Spleen (tissue), 13 donors: ENCODE measurements at places on chromosomes 13 and 19. TPM values are rescaled to one million over a fixed set of nuclear protein-coding genes. Genes with fewer than 3 reads are reported as not detected.

DNA sequence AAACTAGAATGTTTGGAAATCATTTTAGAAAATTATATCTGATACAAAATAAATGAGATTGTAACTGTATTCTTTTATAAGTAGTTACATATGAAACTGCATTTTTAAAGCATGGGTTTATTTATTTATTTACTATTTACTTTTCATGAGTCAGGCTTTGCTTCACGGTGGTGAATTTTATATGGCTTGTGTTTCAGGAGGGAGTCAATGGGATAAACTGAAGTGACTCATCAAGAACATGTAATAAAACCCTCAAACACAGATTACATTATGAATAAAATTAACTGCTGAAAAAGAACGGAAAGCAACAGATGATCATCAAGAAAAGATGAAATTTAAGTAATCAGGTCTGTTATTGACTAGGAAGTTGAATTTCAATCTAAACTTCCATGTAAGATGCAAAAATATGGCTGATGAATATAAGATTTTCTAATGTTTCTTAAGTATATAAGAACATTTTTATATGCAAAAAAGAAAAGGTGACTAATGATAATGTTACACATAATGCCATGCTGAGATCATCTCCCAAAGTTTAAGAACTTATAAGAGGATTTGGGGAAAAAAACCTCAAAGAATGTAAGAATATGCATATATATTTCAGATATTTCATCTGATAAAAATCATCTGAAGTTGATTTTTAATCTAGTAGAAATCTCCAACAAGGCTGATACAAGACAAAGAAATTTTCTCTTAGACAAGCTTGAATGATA is 383.6 kb downstream of the SLITRK1 start:
- no peak for DNase-seq
- H3K4me3 ChIP-seq: no peak overlapping the region
- no peak overlapping the region for H3K27ac ChIP-seq
- H3K36me3 ChIP-seq: no peaks in the 10 kb centered on the region
- H3K27me3 ChIP-seq: no peaks in the 10 kb centered on the region

The CILP2 gene
- not detected for total RNA-seq

The FSD1 gene
- total RNA-seq: 2.0 TPM

The NCR1 gene
- total RNA-seq: 9.6 TPM

GRCh38 chr13:80894917-80895316 is 554.0 kb upstream of the SPRY2 start:
- H3K27me3 ChIP-seq: no peaks in the 10 kb centered on the region
- H3K4me3 ChIP-seq: no peak overlapping the region
- no peak for DNase-seq
- H3K36me3 ChIP-seq: no peaks in the 10 kb centered on the region
- no peaks in the 10 kb centered on the region for H3K4me1 ChIP-seq

- H3K36me3 ChIP-seq: no peaks in the 10 kb centered on the region
- no peak overlapping the region for H3K4me3 ChIP-seq
- no peaks in the 10 kb centered on the region for H3K4me1 ChIP-seq
- no peaks in the 10 kb centered on the region for H3K27me3 ChIP-seq
Measured at GRCh38 chr13:31310786-31311185, 111.0 kb downstream of the B3GLCT start.

GRCh38 chr19:16303755-16304154 is 20.9 kb upstream of the KLF2 start:
- no peak overlapping the region for H3K4me3 ChIP-seq
- H3K27ac ChIP-seq: no peak overlapping the region
- H3K36me3 ChIP-seq: no peaks in the 10 kb centered on the region
- no peaks in the 10 kb centered on the region for H3K4me1 ChIP-seq

DNA sequence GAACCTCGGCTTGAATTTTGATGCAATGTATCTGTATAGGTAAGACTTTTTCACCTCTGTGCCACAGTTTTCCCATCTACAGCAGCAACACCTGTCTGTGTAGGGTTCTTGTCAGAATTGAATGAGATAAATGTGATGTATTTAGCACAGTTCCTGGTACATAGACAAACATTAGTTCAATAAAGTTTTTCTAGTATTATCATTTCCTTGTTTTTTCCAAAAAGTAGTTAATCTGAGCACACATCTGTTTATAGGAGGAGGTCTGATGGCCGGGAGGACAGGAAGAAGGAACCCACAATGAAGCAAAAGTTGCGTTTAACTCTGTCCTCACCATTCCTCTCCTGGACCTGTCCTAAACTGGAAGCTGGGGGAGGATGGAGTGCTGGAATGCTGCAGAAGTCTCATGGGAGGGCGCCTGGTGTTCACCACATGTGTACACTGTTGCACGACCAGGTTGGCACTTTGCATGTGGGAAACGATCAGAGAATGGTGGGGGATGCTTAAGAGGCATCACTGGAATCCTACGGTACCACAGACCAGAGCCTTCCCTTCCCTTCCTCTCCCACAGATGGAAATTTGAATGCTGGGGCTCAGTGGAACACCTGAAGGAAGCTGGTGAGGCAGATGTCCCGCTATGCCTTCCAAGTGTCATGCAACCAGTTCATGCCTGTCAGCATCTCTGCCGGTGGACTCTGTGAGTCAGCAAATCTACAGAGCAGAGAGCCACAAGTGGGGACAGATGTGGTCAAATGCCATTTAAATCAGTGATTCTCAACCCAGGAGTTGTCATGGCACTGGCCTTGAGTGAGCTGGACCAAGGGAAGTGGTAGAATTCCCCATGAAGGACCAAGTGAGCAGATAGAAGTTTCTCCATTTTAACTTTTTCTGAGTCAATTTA is 315.6 kb downstream of the DLEU7 start:
- no peaks in the 10 kb centered on the region for H3K36me3 ChIP-seq
- no peaks in the 10 kb centered on the region for H3K27me3 ChIP-seq
- no peak overlapping the region for H3K4me3 ChIP-seq
- H3K27ac ChIP-seq: peak overlapping the region; percentile 32

DNA sequence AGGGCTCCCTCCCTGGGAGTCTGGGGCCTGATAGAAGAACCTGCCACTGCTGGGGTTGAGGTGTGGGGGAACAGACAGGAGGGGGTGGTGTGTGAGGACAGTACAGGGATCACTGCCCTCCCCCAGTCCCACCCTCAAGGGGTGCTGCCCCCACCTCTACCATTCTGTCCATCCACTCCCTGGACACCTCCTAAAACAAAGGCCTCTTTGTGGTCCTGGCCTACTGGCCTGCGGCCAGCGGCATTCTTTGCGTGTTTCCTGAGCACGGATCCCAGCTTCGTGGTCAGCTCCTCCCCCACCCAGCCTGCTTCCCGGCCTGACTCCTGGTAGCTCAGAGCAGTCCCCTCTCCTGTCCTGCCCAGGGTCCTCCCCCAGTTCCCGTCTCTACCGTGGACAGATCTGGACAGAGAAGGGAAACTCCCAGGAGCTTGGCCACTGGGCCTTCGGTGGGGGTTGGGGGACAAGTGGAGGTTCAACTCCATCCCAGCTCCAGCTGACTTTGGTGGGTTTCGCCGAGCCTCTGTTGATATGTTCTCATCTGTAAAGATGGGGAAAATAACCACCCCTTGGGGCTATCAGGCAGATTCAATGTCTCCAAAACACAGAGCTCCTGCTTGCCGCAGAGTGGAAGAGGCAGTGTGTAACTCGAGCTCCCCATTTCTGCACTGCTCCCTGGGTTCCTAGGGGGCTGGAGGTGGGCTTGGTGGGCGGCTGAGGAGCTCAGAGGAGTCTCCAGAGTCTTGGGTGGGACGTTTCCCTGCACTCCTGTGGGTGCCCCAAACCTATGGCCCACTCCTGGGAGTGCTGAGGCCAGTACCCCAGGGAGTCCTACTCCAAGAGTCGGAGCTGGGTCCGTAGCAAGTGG is 48.7 kb downstream of the LYL1 start:
- peaks cover 67% of the 10 kb centered on the region for H3K4me1 ChIP-seq
- H3K27ac ChIP-seq: peak overlapping the region; percentile 76
- H3K36me3 ChIP-seq: no peaks in the 10 kb centered on the region
- peaks cover 16% of the 10 kb centered on the region for H3K27me3 ChIP-seq
- no peak overlapping the region for H3K4me3 ChIP-seq

GRCh38 chr13:41148419-41149283 is 16.0 kb upstream of the KBTBD6 start:
- H3K4me1 ChIP-seq: no peaks in the 10 kb centered on the region
- H3K36me3 ChIP-seq: no peaks in the 10 kb centered on the region
- no peaks in the 10 kb centered on the region for H3K27me3 ChIP-seq
- H3K27ac ChIP-seq: no peak overlapping the region
- no peak overlapping the region for H3K4me3 ChIP-seq

The CPB2 gene
- total RNA-seq: not detected

The TUBA3C gene
- not detected for total RNA-seq
